Activated T-helper 1 cell treated with Interleukin-2 at 50 U/mL for 16 hours (primary cell): ENCODE measurements at places on chromosomes 6 and 20.

DNA sequence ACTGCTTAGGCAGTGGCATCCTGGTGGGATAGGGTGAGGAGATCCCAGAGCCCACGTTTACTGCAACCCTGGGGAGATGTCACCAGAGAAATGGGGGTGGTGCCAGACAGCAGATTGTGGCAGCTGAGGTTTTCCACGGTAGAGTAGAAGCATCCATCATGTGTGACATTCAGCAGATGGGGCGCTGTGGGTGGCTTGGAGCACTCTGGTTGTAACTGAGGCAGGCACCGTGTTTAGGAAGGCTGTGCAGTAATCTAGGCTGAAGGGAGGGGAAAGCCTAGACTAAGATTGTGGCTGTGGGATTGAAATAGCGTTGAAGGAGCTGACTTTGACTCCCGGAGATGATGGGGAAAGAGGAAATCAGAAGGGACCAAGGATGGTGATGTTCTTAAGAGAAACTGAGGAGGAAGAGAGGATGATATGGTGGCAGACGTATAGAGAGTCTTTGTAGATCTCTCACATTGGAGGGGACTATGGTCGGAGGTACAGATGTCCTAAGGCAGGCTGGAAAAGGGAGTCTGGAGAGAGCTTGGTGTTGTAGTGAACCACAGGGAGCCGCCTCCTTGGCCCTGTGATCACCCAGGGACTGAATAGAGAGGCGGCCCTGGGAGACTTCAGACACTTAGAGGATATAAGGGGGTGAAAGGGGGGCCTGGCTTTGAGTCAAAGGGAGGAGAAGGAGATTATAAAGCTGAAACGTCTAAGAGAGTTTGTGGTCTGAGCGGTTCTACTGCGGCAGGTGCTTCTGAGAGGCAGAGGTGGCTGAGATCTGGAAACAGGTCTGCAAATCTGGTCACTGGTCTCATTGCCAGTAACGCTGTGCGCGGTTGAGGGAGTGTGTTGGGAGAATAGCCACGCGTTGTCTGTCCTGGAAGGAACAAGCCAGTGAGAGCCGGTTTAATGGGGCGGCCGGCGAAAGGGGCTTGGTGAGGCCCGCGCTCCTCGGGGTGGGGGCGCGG is 792 bp upstream of the MICA start:
- DNase-seq: no peak

- DNase-seq: no peak
These were observed 45.7 kb upstream of the PBOV1 start for GRCh38 chr6:138263963-138264362.

GRCh38 chr6:144675231-144675861 is 390.2 kb downstream of the UTRN start:
- DNase-seq: no peak

GRCh38 chr6:65798280-65799014 is 91.4 kb upstream of the EYS start:
- no peak for DNase-seq

GRCh38 chr6:12467706-12468670 is 177.8 kb downstream of the EDN1 start:
- DNase-seq: no peak

DNA sequence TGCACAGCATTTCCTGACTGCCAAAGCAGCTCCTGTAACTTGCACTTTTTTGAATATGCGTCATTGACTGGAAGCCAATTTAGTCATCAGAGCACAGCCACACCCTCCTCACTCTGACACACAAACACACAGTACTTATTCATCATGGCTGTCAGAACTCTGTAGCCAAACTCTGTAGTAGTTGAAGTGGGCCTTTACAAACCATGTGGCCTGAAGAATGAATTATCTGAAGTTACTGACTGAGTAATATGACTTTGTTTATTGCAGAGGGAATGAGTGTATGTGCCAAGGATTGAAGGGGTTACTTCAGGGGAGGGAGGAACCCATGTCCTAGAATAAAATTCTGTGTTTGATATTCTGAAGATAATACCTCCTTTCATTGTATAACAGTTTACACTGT is 102.7 kb downstream of the FIG4 start:
- DNase-seq: no peak
